AG10803 (cell line): ENCODE measurements at places on chromosomes 3 and 15.

DNA sequence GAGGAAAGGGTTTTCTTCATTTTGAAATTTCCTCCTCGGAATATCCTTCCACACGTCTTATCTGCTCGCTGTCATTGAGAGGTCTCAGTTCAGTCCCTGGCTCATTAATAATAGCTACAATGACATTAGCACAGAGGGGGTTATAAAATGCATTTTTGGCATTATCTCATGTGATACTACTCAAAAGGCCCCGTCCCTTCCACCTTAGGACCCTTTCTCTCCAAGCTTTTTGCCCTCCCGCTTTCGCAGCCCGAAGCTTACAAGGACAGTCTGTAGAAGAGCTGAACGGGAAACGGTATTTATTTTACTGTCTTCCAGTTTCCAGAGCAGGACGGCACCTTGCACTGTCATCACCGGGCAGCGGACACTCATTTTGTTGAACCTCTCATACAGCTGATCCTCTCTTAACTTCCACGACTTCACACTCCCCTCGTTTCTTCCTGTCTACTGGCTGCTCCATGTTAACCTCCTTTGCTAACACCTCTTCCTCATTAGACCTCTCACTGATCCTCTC is 5.6 kb upstream of the PLEKHO2 start:
- no peak for DNase-seq

DNA sequence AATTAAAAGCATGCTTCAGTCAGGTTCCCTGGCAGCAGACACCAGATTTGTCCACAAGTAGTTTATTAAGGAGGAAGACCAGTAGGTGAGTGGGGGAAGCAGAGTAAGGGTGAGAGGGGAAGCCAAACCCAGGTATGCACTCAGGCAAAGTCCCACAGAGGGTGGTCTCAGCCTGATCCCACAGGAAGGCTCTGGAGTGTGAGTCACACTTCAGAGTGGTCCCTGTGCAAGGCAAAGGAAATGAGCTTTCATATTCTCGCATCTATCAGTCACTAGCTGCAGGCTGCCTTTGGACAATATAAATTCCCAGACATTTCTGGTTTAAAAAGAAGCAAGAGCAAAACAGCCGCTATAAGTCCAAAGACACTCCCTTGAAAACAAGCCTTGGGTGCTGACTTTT is 78.5 kb downstream of the TRANK1 start:
- peak; percentile 11 for DNase-seq

DNA sequence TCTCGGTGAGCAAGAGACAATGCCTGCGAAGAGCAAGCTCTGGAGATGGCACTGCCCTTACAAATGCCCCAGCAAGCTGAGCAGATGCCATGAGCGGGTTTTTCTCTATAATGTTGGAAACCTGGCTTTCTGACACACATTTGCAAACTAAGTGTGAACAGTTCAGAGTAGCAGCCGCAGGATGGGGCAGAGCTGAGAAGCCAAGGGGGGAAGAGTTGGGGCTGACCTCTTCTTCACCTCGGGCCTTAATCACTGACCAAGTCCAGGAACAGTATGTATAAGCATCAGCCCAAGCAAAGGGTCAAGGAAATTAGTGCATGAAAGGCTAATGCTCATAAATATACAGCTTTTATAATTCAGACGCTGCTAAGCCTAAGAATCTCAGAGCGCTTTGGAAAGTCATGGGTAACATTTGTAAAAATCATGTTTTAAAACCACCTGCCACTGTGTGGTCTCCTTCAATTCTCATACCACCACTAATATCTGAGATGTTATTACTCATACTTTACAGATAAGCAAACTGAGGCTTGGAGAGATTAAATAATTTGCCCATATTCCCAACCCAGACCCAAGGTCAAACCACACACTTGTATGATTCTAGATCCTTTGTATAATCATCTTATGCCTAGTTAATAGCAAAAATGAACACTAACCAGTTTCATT is 603.4 kb downstream of the FOXP1 start:
- no peak for DNase-seq

DNA sequence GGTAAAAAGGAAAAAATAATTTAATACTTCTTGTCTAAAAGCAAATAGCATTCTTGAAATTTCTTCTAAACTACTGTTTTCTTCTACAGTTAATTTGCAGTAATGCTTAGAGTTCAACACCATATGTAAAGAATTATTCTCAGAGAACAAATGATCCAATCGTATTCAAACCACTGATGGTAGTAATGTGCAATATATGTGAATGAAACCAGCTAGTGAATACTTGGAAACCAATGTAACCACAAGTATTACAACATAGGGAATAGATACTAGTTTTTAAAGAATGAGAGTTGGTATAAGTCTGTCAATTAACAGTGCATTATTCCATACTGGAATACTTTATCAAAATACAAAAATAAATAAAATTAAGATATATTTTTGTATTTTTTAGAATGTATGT is 850.0 kb downstream of the DIPK2A start:
- DNase-seq: peak; percentile 68

DNA sequence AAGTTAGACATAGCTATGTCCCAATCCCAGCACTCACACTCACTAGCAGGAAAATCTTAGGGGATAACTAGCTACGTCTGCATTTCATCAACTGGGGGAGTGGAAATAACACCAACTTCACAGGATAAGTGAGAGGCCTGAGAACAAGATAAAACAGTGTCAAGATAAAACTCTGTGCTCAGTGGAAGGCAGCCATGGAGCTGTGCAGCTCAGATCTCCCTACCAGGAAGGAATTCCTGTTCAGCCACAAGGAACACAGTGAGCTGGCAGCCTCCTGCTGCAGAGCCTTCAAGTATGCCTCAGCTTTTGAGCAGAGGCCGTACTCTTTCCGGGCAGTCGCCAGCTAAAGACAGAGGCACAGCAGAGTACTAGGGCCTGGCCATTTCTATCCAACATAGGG is 115.8 kb upstream of the TOPAZ1 start:
- peak; percentile 48 for DNase-seq

DNA sequence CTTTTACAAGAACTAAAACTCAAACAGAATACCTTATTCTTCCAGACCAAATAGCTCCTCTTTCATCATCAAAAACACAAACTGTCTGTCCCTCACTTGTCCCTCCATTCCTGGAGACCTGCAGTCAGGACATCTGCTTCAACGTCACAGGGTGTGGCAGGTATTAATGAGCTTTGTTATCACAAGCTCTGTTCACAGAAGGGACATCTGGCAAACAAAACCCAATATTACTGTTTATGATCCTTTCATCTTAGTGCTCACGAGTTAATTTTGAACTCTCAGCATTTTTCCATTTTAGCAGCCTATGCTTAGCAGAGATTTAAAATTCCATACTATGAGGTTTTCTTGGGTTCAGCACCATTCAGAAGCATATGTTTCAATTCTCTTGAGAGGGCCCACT is 32.9 kb downstream of the AP3S2 start:
- DNase-seq: no peak

DNA sequence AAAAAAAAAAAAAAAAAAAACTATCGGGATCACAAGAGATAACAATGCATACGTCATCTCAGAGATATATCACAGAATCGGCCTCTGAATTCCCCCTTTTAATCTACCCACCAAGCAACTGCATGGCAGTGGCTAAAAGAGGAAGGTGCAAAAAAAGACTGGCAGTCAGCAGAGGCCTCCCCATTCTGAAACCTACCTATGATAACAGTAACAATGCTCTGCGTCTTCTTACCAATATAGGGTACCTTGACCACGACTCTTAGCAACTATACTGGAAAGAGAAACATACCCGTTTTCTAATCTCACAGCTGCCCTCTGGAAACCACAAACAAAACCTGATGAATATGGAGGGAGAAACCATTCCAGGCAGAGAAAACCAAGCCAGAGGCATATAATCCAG is 106.9 kb downstream of the ULK4 start:
- DNase-seq: no peak

- peak; percentile 42 for DNase-seq
Observed at GRCh38 chr15:84961114-84961452, 20.6 kb upstream of the PDE8A start.

DNA sequence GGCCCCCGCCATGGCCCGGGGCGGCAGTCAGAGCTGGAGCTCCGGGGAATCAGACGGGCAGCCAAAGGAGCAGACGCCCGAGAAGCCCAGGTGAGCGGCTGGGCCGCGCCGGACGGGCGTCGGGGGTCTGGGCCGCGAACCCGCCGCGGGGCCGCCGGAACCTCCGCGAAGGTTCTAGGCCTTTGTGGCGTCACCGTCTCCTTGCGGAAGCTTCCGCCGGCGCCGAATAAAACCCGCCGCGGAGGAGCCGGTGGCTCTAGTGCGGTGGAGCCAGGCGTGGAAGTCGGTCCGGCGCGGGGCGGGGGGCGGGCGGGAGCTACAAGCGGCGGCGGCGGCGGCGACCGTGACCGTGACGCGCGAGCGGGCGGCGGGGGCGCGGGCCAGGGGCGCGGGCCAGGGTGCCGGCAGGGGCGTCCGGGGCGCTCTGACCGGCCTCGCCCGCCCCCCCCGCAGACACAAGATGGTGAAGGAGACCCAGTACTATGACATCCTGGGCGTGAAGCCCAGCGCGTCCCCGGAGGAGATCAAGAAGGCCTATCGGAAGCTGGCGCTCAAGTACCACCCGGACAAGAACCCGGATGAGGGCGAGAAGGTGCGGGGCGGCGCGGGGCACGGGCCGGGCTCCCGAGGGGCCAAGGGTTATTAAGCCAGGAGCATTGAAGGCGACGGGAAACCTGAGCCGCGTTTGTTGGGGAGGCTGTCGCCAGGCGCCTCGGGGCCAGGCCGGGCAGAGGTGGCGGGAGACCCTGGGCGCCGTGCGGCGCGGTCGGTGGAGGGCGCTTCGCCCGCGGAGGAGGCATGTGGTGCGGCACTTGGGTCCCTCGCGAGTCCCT is at the start of gene DNAJA4:
Gene DNAJA4 (plus strand): TSS at position 259 of the 833 bp plus-strand sequence. CDS start 202 bp downstream, at position 461.
- DNase-seq: peak; percentile 32

DNA sequence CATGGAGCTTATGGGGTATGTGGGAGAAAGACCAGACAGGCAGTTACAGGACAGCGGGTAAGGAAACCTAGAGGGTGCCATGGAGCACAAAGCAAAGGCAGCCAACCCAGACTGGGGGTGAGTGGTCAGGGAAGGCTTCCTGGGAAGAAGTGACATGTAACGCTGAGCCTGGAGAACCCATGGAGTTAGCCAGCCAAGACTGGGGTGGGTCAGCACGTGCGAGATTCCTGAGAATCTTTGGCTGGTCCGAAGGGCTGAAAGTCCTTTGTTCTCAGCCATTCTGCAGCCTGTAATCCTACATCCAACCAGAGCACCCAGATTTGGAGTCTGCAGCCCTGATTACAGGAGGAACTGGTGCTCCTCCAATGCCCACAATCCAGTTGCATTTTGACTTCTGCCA is 120.1 kb upstream of the WNT5A start:
- DNase-seq: no peak

DNA sequence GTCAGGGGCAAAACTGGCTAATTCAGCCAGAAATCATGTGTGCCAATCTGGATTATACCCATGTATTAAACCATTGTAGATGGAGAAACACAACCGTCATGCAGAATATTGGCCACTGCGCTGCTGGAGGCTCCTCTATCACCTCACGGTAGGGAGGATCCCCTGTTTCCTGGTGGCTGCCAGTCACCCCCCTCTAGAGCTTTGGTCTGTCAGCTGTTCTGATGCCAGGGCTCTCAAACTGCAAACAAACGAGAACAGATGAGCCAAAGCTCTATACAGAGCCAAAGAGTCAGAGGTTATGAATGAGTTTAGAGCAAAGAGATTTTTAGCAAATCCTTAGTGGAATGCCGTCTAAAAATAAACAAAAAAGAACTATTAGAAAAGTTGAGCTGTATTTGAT is 62.5 kb downstream of the IL20RB start:
- no peak for DNase-seq

- DNase-seq: no peak
Observed at GRCh38 chr3:89227634-89228033, 120.2 kb downstream of the EPHA3 start.

DNA sequence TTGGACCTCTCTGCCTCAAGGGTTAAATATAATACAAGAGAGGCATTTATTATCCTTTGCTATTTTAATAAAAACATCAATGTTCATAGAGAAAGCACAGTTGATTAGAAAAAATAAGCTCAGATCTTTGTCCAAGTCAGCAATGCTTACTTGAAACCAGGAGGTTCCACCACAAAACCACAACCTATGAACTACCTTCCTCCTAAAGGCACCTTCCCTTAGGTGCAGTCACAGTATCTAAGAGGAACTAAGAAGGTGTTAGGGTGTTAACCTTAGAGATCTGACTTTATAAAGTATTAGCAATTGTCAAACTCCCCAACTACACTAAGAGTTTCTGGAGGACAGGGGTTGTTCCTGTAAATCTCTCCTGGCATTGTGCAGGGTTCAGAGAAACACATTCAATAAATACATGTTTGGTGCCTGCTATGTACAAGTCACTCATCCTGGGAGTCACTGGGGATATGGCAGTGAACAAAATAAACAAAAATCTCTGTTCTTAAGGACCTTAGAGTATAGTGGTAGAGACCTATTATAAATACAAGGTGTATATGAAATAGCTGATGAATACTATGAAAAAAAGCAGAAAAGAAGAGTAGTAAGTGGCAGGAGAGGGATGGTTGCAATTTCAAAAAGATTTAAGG is 208.6 kb downstream of the NFKBIZ start:
- DNase-seq: no peak

GRCh38 chr3:183411216-183411922 is 17.1 kb downstream of the MCF2L2 start:
- DNase-seq: no peak

GRCh38 chr3:65436580-65436979 is 602.1 kb downstream of the MAGI1 start:
- DNase-seq: no peak

GRCh38 chr15:74752531-74752930 is 3.9 kb downstream of the CYP1A2 start:
- DNase-seq: peak; percentile 79

DNA sequence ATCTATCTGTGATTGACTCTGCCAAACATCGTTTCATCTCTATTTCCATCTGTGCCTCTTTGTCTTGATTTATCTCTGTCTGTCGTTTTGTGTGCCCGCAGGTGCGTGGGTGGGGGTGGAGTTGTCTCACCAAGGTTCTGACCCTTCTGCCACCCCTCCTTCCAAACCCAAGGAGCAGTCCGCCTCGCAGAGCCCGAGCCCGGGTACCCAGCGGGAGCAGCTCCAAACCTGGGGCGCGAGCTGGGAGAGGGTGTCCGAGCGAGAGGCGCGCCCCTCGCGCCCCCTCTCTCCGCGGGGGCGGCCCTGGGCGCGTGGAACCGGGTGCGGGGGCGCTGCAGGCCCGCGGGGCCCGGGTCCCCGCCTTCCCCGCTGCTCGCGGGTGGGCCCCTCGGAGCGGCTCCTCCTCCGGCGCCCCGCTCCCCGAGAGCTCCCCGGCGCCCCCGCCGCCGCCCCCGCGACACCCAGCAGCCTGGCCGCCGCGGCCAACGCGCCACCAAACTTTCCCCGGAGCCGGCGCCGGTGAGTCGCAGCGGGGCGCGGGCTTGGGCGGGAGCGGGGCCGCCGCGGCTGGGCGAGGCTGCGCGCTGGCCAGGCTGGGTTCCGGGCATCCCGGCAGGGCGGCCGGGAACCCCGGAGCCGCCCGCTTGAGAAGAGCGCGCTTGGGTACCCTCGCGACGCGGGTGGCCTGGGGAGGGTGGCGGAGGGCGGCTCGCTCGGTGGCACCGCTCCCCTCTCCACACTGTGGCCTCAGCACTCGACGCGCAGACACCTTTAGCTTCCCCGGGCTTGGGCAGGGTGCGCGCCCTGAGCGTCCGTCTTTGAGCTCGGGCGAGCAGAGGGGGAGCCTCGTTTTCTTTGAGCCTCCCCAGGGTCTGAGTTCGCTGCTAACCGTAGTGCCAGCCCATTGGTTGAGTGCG is at the start of gene HRH1:
Gene HRH1 (plus strand): TSS at position 458 of the 917 bp plus-strand sequence. CDS start 104,545 bp downstream, outside the sequence.
- no peak for DNase-seq
